ENCODE measurements at places on chromosomes 5 and 9.

DNA sequence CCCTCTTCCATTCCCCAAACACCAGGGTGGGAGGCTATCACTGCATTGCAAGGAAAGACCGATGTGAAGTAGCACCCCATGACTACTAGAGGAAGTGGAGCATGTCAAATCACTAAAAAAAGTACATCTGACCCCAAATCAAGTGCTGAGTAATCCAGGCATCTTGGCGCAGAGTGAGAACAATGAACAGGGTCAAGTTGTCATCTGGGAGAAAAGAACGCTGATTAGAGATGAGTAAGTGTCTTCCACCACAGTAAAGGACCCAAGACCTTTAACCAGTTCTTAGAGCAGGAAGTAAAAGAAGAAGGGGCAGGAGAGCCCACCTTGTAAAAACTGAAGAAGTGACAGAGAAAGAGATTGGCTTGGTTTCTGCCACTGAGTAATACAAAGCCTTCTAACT is 75.0 kb upstream of the RAD23B start:
- no peak for DNase-seq

GRCh38 chr9:130008538-130008937 is 34.5 kb downstream of the FNBP1 start:
- DNase-seq: no peak

GRCh38 chr9:131817073-131817472 is 77.2 kb upstream of the RAPGEF1 start:
- no peak for DNase-seq

DNA sequence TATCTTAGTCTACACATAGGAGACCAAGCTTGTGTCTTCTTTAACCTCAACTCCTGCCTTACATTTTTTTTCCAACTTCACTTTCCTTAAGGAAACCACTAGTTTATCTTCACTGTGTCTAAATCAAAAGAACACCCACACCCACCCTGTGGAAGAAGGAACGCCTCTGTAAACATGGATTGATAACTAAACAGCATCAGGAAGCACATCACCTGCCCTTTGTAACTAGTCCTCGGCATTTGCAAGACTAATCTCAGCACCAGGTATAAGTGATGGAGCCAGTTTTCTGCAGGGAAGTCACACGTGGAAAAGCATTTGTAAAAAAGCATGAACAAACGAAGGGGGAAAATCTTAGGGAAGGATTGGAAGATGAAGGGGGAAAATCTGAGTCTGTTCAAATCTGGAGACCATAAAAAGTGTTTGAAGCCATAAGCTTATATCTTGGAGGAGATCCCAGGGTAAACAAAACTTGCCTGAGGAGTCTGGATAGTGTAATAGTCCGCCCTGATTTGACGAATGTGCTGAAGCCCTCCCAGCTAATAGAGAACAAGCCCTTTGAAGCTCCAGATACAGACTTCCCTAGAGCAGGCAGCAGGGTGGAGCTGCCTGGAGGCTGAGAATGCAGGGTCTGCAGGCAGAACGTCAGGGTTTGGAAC is 117.3 kb upstream of the LHFPL2 start:
- no peak for DNase-seq

DNA sequence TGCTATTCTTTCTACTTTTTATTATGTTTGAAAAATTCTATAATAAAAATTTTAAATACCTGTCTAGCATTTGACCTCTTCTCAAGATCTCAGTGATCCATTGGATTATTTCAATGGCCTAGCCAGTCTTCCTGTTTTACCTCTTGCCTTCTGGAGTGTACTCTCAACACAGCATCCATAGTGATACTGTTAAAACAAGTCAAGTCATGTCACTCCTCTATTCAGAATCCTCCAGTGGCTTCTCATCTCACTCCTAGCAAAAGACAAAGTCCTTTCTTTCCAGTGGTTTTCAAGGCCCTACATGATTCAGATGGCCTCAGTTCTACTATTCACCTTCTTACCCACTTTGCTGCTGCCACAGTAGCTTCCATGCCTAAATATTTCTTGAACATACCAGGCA is 1.8 kb downstream of the MARVELD2 start:
- DNase-seq: no peak

DNA sequence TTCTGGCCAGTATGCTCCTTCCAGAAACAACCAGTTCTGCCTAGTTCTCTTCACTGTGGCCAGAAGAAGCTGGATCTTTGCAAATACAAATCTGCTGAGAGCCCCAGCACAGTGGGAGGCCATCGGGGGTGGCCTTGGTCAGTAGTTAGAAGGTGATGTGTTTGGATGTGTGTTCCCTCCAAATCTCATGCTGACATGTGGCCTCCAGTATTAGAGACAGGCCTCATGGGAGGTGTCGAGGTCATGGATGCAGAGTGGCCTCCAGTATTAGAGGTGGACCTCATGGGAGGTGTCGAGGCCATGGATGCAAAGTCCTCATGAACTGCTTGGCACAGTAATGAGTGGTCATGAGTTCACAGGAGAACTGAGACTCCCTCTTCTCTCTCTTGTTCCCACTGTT is 7.6 kb upstream of the IRX2 start:
- DNase-seq: no peak

DNA sequence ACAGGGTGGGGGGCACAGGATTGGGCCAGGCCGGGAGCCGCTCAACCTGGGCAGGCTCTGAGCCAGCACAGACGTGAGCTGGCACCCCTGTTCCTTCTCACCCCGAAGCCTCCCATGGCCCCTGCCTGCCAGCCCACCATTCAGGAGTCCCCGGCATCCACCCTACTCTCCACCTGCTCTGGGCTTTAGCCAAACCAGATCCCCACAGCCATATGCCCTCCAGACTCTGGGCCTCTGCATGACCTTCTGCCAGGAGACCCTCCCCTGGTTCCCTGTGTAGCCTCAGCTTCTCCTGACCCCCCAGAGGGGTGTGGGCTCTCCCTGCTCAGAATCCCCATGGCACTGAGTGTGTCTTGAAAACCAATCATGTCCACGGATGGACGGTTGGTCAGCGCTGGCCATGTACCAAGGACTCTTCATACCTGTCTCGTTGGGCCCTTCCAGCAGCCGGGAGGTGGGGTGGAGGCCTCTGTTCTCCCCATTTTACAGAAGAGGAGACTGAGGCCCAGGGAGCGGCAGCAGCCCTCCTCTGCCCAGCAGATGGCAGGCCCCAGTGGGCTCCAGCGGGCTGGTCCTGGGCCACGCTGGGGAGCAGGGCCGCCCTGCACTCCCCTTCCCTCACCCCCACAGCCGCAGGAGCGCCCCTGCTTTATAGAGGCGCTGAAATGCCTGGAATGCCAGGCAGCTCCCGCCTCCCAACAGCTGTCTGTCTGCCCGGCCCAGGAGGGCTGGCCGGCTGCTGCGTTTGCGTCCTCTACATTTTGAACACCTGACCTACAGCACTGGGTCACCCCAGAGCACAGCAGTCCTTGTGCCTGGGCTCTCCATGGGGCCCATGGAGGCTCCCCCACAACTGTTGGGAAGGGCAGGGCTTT is 3.5 kb upstream of the MYMK start:
- no peak for DNase-seq

- no peak for DNase-seq
Observed at GRCh38 chr5:129392681-129393080, 67.4 kb upstream of the ADAMTS19 start.

GRCh38 chr5:15487228-15487627 is 12.8 kb upstream of the FBXL7 start:
- DNase-seq: no peak

DNA sequence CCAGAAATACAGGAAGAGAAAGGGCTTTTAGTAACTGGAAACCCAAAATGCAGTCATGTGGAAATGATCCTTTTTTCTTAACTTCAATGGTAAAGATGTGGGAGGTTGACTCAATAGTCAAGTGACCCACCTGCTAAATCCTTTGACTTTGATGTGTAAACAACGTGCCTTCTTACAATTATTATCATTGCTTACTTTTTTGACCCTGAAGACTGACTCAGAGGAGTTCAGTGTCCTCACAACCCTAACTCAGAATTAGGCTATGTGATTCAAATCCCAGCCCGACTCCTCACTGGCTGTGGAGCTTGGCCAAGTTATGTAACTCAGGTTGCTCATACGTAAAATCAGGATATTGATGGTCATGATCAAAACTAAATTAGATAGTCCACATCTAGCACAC is 27.9 kb downstream of the ANXA1 start:
- no peak for DNase-seq

- no peak for DNase-seq
Observed at GRCh38 chr5:123223921-123224320, 134.9 kb downstream of the PRDM6 start.

- no peak for DNase-seq
Observed at GRCh38 chr5:112004867-112005622, 248.1 kb upstream of the NREP start.
